ENCODE measurements at places on chromosomes 1 and 21.

DNA sequence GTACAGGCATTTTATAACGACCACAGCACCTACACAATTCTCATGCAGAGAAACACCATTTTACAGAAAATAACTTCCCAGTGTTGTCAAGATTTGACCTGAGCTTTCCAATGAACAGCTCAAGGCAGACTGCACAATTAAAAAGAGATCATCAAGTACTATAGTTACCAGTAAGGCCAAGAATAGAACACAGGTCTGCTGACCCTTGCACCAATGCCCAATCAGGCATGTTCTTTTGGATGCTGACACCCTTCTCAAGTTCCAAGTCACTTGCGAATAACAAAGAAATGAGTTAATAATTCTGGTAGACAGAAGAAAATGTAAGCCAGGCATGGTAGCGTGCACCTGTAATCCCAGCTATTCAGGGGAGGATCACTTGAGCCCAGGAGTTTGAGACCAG, 101.9 kb downstream of the SLC45A1 start:
- peaks cover 24% of the 10 kb centered on the region for H3K4me1 ChIP-seq
- H3K36me3 ChIP-seq = peaks cover 26% of the 10 kb centered on the region
- DNase-seq = no peak
- H3K27ac ChIP-seq = no peak overlapping the region
- no peak overlapping the region for H3K4me3 ChIP-seq
- no peaks in the 10 kb centered on the region for H3K27me3 ChIP-seq

DNA sequence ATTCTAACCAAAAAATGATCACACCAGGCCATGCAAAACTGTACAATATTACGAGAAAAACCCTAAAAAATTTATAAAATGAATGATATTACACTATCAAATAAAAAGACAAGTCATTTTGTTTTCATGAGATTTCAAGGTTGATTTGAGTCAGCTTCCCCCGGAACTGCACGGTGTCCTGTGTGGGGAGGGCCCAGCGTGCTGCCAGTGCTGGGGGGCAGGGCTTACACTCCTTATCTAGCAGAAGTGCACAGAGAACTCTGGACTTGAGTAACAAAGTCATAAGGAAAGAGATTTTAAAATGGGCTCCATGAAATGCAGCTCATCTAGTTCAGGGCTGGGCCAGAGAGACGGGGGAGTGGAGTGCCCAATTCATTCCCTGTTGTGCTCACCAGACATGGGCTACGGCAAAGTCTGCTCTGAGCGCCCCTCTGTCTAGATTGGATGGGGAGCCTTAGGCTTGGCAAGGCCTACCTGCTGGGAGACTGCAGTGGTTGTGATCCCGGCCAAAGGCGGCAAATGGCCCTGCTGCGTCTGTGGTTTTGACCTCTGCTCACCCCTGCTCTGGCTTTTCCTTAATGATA, 50.1 kb downstream of the COQ8A start:
- peak overlapping the region; percentile 74 for H3K27ac ChIP-seq
- peaks cover 11% of the 10 kb centered on the region for H3K4me1 ChIP-seq
- DNase-seq = no peak
- H3K27me3 ChIP-seq = peaks cover 2% of the 10 kb centered on the region
- peak overlapping the region; percentile 48 for H3K4me3 ChIP-seq
- no peaks in the 10 kb centered on the region for H3K36me3 ChIP-seq

GRCh38 chr1:167904652-167905130, 9.2 kb downstream of the ADCY10 start:
- H3K4me1 ChIP-seq = no peaks in the 10 kb centered on the region
- no peak for DNase-seq
- peaks cover 16% of the 10 kb centered on the region for H3K27me3 ChIP-seq
- no peaks in the 10 kb centered on the region for H3K36me3 ChIP-seq
- H3K27ac ChIP-seq = no peak overlapping the region
- no peak overlapping the region for H3K4me3 ChIP-seq

DNA sequence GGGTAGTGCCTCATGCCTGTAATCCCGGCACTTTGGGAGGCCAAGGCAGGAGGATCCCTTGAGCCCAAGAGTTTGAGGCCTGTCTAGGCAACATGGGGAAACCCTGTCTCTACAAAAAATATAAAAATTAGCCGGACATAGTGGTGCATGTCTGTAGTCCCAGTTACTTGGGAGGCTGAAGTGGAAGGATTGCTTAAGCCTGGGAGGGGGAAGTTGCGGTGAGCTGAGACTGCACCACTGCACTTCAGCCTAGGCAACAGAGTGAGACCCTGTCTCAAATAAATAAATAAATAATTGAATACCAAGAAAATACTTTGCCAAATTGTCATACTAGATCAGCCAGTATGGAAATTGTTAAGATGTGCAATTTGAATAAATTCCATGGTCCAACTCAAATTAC, 5.9 kb upstream of the RBBP5 start:
- no peaks in the 10 kb centered on the region for H3K27me3 ChIP-seq
- H3K4me3 ChIP-seq = no peak overlapping the region
- DNase-seq = no peak
- peaks cover 3% of the 10 kb centered on the region for H3K4me1 ChIP-seq

DNA sequence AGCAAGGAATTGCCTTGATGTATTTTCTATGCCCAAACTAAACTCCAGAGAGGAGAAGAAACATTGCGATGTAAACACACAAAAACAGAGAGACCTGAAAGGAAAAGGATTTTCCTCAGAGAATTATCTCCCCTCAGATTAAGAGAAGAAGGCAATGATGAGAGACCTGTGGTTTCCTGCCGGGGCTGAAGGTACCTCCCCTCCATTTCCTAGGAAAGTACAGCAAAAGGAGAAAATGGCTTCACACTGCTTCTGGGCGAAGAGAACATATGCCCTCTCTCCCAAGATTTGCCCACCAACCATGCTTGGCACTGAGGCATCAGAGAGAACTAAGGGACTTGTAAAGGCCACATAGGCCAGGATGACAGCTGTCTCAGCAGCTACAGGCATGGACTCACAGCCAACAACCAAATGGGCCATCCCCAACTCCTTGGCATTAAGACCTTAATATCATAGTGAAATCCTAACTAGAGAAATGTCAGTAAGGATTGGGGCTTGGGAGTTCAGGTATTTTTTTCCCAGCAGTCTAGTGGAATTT, 523.0 kb downstream of the PTPRC start:
- H3K27ac ChIP-seq = peak overlapping the region; percentile 43
- H3K4me1 ChIP-seq = peaks cover 33% of the 10 kb centered on the region

DNA sequence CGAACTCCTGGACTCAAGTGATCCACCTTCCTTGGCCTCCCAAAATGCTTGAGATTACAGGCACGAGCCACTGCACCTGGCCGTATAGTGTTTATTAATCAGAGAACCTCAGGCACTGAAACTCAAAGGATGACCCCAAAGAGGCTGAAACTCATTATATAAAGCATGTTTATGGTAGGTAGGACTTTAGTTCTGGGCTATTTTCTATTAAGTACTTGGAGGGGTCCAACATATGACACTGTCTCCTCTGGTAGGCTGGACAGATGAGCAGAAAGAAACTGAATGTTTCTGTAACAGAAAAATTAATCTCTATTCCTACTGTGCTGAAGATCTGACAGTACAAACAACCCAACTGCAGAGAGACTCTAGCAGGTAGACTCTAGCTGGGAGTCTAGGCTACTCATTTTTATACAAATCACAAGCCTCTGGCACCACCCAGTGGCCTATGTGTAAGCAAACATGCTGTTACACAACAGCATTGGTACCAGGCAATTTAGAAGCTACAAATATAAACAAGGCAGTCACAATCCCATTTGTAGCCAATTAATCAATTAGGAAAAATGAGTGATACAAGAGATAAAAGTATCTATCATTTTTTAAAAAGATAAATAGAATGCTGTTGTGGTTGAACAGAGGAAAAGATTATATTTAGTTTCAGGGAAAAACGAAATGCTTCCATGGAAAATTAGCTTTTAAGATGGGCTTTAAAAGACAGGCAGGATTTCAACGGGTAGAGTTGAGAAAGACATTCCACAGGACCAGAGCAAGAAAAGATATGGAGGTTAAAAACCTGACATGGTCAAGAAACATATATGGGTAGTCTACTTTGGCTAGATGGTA, 10.4 kb downstream of the DCAF8 start:
- H3K27ac ChIP-seq = no peak overlapping the region
- no peak for DNase-seq
- peaks cover 2% of the 10 kb centered on the region for H3K4me1 ChIP-seq
- no peaks in the 10 kb centered on the region for H3K27me3 ChIP-seq
- H3K4me3 ChIP-seq = no peak overlapping the region

- H3K4me1 ChIP-seq = peaks cover 2% of the 10 kb centered on the region
- no peak overlapping the region for H3K27ac ChIP-seq
- peaks cover 16% of the 10 kb centered on the region for H3K27me3 ChIP-seq
- no peaks in the 10 kb centered on the region for H3K36me3 ChIP-seq
These were observed 5.9 kb upstream of the MROH9 start for GRCh38 chr1:170929412-170929834.

GRCh38 chr1:3597599-3597964, 13.7 kb downstream of the MEGF6 start:
- H3K4me3 ChIP-seq = peak overlapping the region; percentile 83
- H3K36me3 ChIP-seq = no peaks in the 10 kb centered on the region
- H3K27me3 ChIP-seq = no peaks in the 10 kb centered on the region
- DNase-seq = peak; percentile 56
- H3K4me1 ChIP-seq = peaks cover 12% of the 10 kb centered on the region

DNA sequence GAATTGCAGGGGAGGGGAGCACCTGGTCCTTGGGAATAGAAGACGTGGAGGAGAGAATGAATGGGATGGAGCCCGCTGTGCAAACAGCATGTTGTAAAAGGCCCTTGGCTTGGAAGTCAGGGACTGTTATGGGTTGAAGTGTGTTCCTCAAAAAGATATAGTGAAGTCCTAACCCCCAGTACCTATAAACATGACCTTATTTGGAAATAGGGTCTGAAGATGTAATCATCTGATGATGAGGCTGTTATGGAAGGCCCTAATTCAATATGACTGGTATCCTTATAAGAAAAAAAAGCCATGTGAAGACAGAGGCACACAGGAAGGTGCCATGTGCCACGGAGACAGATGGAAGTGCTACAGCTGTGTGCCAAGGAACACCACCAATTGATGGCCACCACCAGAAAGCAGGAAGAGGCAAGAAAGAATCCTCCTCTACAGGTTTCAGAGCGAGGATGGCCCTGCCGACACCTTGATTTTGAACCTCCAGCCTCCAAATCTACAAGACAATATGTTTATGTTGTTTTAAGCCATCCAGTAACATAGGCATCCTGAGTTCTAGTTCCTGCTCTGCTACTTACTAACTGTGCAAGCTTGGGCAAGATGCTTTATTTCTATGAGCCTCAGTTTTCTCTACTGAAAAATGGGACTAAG, 51.2 kb downstream of the LRRN2 start:
- H3K36me3 ChIP-seq = no peaks in the 10 kb centered on the region
- no peaks in the 10 kb centered on the region for H3K4me1 ChIP-seq
- no peak for DNase-seq
- no peak overlapping the region for H3K4me3 ChIP-seq
- peaks cover 6% of the 10 kb centered on the region for H3K27me3 ChIP-seq

- no peaks in the 10 kb centered on the region for H3K27me3 ChIP-seq
- H3K27ac ChIP-seq = no peak overlapping the region
- peaks cover 2% of the 10 kb centered on the region for H3K36me3 ChIP-seq
- H3K4me3 ChIP-seq = no peak overlapping the region
These were observed 60.4 kb downstream of the CC2D1B start for GRCh38 chr1:52305417-52306226.

DNA sequence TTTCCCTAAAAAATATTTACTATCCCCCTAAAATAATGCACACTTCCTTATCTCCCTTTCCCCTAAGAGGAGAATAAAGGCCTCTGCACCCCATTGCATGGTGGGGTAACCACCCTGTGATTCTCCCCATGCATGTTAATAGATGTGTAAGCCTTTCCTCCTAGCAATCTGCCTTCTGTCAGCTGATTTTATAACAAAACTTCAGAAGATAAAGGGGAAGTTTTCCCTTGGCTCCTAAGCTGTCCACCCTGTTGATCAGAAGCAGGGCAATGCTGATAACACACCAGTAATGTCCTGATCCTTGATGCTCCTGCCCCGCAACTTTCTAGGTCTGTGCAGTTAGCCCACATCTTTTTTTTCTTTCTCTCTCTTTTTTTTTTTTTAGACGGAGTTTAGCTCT, 11.4 kb upstream of the RNF187 start:
- peaks cover 3% of the 10 kb centered on the region for H3K36me3 ChIP-seq
- no peak overlapping the region for H3K4me3 ChIP-seq
- no peak overlapping the region for H3K27ac ChIP-seq
- DNase-seq = no peak
- H3K4me1 ChIP-seq = peaks cover 57% of the 10 kb centered on the region
- H3K27me3 ChIP-seq = peaks cover 8% of the 10 kb centered on the region

- H3K4me3 ChIP-seq = no peak overlapping the region
- H3K27me3 ChIP-seq = no peaks in the 10 kb centered on the region
- no peak for DNase-seq
These were observed 288.9 kb downstream of the LRRIQ3 start for GRCh38 chr1:73909043-73909562.

GRCh38 chr1:62384276-62385005, 52.4 kb upstream of the USP1 start:
- no peaks in the 10 kb centered on the region for H3K4me1 ChIP-seq

DNA sequence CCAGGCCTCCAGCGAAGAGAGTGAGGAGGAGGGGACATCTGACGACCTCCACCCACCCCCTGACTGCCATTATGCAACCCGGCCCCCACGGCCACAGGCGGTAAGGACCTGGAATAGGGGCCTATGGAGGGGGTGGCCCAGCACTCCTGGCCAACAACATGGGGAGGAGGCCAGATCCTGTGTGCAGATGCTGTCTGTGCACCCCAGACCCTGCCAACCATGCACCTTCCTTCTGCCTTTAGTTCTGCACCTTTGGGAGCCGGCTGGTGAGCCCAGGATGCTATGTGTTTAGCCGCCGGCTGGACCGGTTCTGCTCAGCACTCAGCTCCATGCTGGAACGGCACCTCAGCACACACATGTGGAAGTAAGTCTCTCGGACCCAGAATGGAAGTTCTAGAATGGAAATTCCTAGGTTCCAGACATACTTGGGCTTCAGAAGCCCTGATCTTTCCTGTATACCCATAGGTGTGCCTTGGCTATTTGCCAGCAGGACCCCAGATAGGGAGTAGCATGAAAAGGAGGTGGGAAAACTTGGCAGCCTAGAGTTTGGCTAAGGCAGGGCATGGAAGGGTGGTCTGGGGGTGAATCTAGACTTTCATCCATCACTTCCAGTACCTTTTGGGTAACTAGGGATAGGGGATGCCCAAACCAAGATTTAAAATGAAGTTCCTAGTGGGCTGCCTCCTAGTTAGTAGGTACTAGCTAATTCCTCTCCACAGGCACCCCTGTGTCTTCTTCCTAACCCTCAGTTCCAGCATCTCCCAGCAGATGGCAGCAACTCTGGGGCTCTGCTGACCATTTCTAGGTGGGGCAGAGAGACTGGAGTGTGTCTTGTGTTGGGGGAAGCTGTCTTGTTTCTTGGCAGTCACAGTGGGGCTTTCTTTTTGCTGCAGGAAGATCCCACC, 3.6 kb upstream of the CYB561D1 start:
- H3K4me3 ChIP-seq = no peak overlapping the region
- DNase-seq = peak; percentile 74
- peaks cover 10% of the 10 kb centered on the region for H3K36me3 ChIP-seq
- no peaks in the 10 kb centered on the region for H3K27me3 ChIP-seq
- no peak overlapping the region for H3K27ac ChIP-seq

Data from activated naive CD8-positive, alpha-beta T cell treated with anti-CD3 and anti-CD28 coated beads, Interleukin-2, amount 10 ng/mL, durations not matched to agents 7 days and 5 days (primary cell).